Suppressor macrophage (primary cell): ENCODE measurements at places on chromosomes 12 and 14.
A peak's percentile ranks its signal among the peaks of the same experiment; 100 is the strongest.

DNA sequence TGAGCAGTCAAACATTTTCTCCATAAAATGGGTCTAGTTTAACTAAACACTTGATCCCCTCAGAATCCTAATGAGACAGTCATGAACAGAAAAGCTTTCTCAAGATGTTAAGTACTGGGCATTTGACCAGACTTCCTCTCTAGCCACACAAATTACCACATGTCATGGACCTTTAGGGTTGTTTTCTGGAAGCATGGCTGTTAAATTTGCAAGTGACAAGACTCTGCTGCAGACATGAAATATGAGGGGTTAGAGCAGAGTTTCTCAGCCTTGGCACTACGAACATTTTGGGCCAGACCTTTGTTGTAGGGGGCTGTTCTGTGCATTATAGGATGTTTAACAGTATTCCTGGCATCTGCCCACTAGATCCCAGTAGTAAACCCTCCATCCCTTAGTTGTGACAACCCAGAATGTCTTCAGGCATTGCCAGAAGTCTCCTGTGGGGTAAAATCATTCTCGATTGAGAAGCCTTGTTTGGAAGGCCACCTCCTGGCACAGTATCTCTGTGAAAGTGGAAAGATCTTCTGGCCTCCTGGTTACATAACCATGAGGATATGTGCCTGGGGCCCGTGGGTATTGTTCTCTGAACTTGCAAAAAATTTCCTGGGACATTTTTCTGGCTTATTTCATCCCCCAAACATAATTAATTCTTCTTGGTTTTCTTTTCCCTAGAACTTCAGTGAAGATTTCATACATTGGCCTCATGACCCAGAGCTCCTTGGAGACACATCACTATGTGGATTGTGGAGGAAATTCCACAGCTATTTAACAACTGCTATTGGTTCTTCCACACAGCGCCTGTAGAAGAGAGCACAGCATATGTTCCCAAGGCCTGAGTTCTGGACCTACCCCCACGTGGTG, 4.3 kb downstream of the TMEM106C start:
- no peak for DNase-seq

- DNase-seq, result no peak
These were observed 374.3 kb upstream of the DCN start for GRCh38 chr12:91556909-91557308.

GRCh38 chr12:30450872-30451271, 244.8 kb downstream of the IPO8 start:
- DNase-seq, result no peak

- DNase-seq, result no peak
These were observed 143.6 kb downstream of the DUSP6 start for GRCh38 chr12:89208661-89209096.

DNA sequence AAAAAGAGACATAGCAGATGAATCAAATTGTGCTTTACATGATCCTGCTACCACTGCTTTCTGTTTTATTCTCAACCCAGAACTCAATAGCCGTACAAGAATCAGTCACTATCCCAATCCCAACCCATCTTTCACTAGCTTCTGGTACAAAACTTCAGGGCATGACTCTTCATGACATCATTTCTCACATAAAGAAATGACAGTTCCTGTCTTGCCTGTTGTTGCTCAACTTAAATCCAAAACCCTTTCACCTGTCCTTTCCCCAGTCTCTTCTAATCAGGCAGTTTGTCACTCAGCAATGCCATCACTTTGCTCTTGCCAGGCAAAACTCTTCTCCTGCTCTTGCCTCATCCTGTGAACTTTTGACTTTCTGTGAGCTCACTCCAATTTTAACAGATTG, 962.8 kb downstream of the GALC start:
- DNase-seq, result no peak

GRCh38 chr12:39620659-39621658, 1.4 kb upstream of the ABCD2 start:
- no peak for DNase-seq

DNA sequence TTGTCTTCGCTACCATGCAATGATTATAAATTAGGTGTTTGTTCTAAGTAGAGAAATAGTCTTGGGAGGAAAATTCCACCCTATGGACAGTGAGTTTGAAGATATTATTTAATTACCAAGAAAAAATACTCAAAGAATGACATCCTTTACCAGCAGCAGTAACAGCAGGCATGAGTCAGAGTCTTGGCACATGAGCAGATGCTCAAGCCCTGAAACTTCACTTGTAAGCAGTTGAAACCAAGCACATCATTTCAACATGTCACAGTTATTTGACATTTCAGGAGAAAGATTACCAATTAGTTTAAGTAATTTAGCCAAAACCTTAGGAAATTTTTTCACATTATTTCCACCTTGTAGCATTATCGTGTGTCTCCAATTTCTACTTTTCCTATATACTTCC, 99.2 kb downstream of the C12orf50 start:
- no peak for DNase-seq

GRCh38 chr12:2680676-2681039, 114.1 kb upstream of the FKBP4 start:
- no peak for DNase-seq

DNA sequence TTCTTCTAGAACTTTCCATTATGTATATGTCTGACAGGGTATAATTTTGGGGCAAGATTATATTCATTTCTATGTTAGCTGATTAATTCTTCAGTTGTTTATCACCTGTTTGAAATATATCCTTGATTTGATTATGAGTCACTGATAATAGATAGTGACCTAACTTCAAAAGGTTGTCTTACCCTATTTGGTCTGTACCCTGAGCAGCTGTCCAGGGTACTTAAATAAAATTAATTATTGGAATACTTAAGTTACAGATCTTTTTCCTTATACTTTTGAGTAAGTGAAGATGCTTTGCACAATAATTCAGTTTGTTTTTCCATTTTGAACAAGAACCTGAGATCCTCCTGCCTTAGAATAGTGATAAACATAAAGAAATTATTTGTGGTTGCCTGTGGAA, 13.2 kb upstream of the NPAS3 start:
- DNase-seq, result no peak

DNA sequence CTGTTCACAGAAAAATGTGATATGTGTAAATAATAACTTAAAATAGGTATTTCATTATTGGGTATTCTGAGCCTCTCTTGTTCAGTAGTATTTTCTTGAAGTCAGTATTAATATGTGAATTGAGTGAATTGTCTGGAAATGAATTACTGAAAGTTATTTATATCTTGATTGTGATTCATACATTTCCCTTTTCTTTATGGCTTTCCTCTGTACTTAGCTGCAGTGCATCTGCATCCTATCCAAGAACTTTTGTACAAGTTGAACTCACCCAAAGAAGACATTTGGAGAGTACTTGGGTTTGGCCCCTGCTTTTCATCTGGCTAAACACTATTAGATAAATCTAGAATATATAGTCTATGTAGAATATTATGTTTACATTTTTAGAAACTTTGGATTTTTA, 326.0 kb downstream of the RAD51B start:
- no peak for DNase-seq

- peak; percentile 44 for DNase-seq
These were observed 10.2 kb upstream of the RNASE10 start for GRCh38 chr14:20494935-20495766.

DNA sequence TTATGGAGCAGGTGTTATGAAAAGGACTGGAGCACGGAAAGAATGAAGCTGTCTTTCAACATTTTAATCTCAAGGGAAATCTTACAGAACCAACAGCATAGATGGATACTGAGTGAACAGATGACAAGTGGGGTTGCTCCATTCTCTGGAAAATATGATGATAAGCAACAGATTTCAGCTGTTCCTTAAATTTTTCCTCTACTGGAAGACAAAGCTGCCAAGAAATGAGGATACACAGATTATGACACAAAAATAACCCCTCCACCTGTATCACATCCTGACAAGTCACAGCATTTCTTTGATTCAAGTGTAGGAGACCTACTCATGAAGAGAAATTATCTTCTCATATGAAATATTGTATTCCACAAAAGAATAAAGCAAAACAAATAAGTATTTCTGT, 13.0 kb upstream of the TMTC2 start:
- no peak for DNase-seq

- peak; percentile 38 for DNase-seq
These were observed 53.1 kb downstream of the BRMS1L start for GRCh38 chr14:35879151-35879648.

GRCh38 chr12:67893022-67893580, 96.1 kb upstream of the IFNG-AS1 start:
- no peak for DNase-seq

- DNase-seq, result no peak
These were observed 29.9 kb upstream of the FUT8 start for GRCh38 chr14:65382586-65382985.

DNA sequence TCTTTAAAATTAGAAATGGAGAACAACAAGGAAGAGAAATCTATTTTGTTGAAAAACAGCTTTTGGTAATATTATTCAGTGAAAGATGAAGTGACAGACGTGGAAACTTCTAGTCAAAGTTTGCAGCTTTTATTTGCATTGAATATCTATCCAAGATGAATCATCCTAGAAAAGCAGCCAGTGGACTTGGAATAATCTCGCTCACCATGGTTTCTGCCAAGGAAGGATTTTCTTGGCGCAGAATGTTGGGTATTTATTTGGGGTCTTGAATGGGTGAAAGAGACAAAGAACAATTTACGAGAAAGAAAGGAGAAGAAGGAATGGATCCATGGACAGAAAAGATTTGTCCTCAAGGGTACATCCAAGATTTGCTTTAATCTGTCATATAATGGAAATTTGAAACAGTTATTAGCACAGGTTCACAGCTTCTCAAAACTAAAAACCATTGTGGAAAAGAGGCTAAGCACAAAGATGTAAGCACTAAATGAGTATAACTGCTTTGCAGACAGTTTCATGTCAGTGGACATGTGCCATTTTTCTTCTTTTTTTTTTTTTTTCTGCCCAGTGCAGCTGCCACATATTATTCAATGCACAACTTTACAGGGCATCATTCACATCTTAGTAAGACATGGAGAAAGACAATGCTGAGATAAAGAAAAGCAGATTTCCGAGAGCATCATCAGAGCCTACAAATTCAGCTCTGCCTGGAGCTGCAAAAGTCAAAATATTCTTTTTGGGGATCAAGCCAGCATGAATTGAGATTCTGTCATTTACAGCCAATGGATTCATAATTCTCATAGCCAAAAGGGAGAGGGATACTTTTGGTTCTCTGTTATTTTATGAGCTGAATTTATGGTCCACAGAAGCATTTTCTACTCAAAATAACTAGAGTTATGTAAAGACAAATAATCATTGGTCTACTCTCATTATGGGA, 333.7 kb downstream of the DAD1 start:
- DNase-seq, result no peak

- DNase-seq, result no peak
These were observed 214.3 kb downstream of the ZFP36L1 start for GRCh38 chr14:68578597-68578996.

GRCh38 chr12:93706387-93706786, 29.2 kb downstream of the CRADD start:
- DNase-seq, result no peak

GRCh38 chr12:40668099-40668529, 24.1 kb upstream of the CNTN1 start:
- no peak for DNase-seq
